NCI-H460 (cell line): ENCODE measurements at places on chromosomes 16 and 17. TPM values are rescaled to one million over a fixed set of nuclear protein-coding genes. Genes with fewer than 3 reads are reported as not detected.

- no peak for DNase-seq
Observed at GRCh38 chr16:8044796-8045195, 545.5 kb downstream of the TMEM114 start.

- DNase-seq = no peak
Observed at GRCh38 chr17:60303406-60304099, 88.4 kb downstream of the USP32 start.

DNA sequence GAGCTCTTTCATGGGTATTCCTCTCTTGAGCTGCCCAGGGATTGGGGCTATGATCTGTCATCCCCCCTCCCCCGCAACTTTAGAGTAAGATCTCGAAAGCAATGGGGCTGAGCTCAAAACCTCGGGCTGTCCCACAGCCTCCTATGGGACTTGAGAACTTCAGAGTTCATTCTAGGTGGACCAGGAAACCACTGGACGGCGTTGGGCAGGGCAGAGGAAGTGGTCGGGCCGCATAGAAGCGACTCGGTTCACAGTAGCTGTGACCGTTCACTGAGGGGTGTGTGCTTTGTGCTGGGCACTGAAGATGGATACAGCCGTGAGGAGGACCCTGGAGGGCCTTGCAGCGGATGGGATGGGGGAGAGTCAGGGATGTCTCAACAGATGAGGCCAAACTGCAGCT lies 292.0 kb downstream of the CPPED1 start:
- DNase-seq = no peak

DNA sequence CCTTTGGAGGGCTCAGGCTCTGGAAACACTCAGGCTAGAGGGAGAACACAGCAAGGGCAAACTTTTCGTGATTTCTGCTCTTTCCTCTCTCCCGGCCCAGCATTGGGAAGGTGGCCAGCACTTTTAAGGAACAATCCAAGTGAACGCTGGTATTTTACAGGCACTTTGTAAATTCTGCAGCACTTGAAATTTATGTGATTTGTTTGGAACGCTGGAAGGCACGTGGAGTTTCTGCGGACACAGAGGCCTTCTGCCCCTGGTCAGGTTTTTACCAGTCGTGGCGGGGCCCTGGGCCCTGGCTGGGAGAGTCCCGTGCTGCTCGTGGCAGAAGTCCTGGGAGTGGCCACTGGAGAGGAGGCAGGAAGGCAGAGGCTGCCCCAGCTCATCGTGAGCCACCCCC lies 188.6 kb downstream of the ENGASE start:
- no peak for DNase-seq

DNA sequence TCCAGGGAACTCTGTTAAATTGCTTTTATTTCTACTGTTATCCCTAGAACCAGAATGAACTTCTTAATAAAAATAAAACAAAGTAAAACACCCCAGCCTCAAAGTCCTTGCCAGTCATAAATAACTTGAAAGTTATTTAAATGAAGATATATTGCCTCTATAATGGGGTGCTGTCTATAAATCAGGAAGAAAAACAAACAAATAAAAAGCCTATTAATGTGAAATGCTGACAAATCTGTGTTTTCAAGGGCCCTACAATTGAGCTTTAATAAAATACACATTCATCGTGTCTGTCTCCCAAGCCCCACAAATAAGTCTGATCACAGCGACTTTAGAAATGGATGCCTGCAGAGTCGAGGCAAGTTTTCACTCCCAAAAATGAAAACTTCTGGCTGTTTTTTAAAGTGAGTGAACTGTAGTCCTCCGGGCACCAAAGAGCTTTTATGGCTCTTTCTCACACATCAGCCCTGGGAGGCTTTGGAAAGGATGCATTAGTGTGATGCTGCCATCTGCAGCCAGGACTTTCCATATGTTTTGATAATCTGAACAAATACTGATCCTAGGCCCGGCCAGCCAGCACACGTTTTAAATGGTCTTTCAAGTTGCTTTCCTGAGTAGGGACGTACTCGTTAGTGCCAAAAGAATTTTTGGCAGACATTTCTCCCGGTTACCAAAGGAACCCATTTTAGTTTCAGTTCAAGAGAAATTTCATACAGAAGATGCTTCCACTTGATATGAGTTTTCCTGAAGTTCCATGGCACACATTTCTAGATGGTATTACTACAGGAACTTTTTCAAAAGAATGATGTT lies 16.3 kb downstream of the NACA2 start:
- DNase-seq = peak; percentile 63

GRCh38 chr17:62631086-62631935 lies 3.8 kb downstream of the MRC2 start:
- no peak for DNase-seq

DNA sequence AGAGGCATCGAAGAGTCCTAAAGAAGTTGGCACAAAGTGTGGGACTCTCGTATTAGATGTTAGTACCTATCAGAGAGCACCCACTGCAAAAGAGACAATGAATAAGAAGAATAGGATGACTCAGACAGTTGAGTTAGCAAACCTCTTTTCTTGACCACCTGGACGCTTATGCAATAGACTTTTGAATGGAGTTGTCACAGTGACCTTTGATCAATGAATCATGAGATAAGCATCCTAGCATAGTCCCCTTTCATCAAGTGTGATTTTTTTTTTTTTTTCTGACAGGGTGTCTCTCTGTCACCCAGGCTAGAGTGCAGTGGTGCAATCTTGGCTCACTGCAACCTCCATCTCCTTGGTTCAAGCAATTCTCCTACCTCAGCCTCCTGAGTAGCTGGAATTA lies 1417.9 kb upstream of the GOT2 start:
- DNase-seq = no peak

- DNase-seq = no peak
Observed at GRCh38 chr16:1197237-1197866, 27.7 kb downstream of the TPSG1 start.

DNA sequence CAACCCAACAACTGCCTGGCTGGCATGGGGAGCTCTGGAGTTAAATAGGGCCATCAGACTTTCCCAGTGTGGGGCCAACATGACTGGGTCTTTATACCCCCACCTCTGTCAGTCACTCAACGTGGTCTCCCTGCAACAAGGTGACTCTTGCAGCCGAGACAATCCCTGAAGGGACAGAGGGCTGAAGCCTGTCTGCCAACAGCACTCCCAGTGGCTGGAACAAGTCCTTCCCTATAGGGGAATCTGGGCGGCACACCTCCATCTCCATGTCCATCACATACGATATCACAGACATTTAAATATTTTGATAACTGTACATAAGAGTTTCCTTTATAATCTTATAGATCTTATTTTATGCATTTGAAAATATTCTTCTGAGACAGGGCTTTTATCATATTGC lies 4.8 kb upstream of the MAPT start:
- no peak for DNase-seq

Gene MEOX1
- total RNA-seq = not detected in 2 replicates
